Lung (tissue), 17 donors: ENCODE measurements at places on chromosomes 1 and 21. TPM values are rescaled to one million over a fixed set of nuclear protein-coding genes. Genes with fewer than 3 reads are reported as not detected.

- H3K4me3 ChIP-seq: no peak overlapping the region
- H3K36me3 ChIP-seq: no peaks in the 10 kb centered on the region
- no peak overlapping the region for H3K27ac ChIP-seq
- no peak for DNase-seq
- no peaks in the 10 kb centered on the region for H3K4me1 ChIP-seq
These were observed 1329.5 kb upstream of the B3GALT2 start for GRCh38 chr1:194515916-194516315.

- no peaks in the 10 kb centered on the region for H3K36me3 ChIP-seq
- H3K4me1 ChIP-seq: no peaks in the 10 kb centered on the region
- H3K4me3 ChIP-seq: no peak overlapping the region
- peak; percentile 55 for DNase-seq
- no peak overlapping the region for H3K27ac ChIP-seq
These were observed 79.4 kb upstream of the SLC25A33 start for GRCh38 chr1:9459816-9460407.

IGSF9 gene
- polyA plus RNA-seq: 2.2 TPM

- H3K27ac ChIP-seq: no peak overlapping the region
- no peak overlapping the region for H3K4me3 ChIP-seq
- no peaks in the 10 kb centered on the region for H3K27me3 ChIP-seq
These were observed 72.2 kb upstream of the DPT start for GRCh38 chr1:168801032-168801745.

MYOC gene
- polyA plus RNA-seq: 0.33 TPM

DNA sequence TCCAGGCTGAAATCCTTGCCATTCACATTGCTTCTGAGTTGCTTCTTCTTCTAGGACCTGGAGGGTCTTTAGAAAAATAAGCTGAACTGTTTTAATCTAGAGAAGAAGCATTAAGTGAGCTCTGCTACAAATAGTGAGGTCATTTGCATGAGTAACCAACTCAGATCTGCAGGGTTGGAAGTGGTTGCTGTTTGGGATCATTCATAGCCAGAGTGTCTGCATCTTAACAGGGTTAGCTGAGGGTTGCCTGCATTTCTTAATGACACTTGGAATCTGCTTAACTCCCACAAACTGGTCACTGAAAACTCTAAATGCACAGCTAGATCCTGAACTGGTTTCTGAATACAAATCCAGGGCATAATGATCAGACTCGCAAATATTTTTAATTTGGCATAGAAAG, 9.9 kb downstream of the CNIH3 start:
- no peaks in the 10 kb centered on the region for H3K36me3 ChIP-seq
- no peaks in the 10 kb centered on the region for H3K4me1 ChIP-seq
- no peak overlapping the region for H3K27ac ChIP-seq
- H3K27me3 ChIP-seq: peaks cover 3% of the 10 kb centered on the region
- no peak overlapping the region for H3K4me3 ChIP-seq

DNA sequence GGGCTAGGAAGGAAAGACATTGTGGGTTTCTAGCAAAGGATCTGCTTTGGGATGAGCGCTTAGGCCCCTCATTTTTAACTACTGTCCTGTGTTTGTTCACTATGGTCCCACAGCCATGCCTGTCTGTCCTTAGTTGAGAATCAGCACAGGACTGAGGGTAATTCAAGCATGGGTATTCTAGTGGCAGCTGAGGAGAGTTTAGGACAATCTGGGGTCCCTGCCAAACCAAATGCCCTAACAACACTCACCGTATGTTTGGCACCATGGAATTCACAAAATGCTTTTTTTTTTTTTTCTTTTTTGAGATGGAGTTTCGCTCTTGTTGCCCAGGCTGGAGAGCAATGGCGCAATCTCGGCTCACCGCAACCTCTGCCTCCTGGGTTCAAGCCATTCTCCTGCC, 10.4 kb downstream of the ARHGEF11 start:
- H3K36me3 ChIP-seq: peaks cover 2% of the 10 kb centered on the region
- no peaks in the 10 kb centered on the region for H3K4me1 ChIP-seq
- no peak overlapping the region for H3K4me3 ChIP-seq
- H3K27ac ChIP-seq: no peak overlapping the region
- DNase-seq: no peak
- H3K27me3 ChIP-seq: no peaks in the 10 kb centered on the region
